Bladder microvascular endothelial cell (primary cell): ENCODE measurements at places on chromosomes 7 and 10. TPM values are rescaled to one million over a fixed set of nuclear protein-coding genes. Genes with fewer than 3 reads are reported as not detected.

The DRGX gene
- not detected in 2 replicates for total RNA-seq

The POMZP3 gene
- 1.1 and 6.0 TPM in 2 replicates for total RNA-seq

The GLI3 gene
- 1.9 and 2.6 TPM in 2 replicates for total RNA-seq

The MPP7 gene
- total RNA-seq, result 0.32 and 10.6 TPM in 2 replicates

The ASZ1 gene
- not detected in 2 replicates for total RNA-seq

The HYAL4 gene
- 1.2 TPM in 1 of 2 replicates, not detected in the other for total RNA-seq

The DIP2C gene
- 2.9 and 10.7 TPM in 2 replicates for total RNA-seq

The OR2A12 gene
- total RNA-seq, result not detected in 2 replicates

The BMPER gene
- total RNA-seq, result 0.16 and 5.4 TPM in 2 replicates

The ZNF655 gene
- 8.9 and 9.5 TPM in 2 replicates for total RNA-seq

The CTNNA3 gene
- total RNA-seq, result 0.16 TPM in 1 of 2 replicates, not detected in the other

The ACSM6 gene
- not detected in 2 replicates for total RNA-seq

The CACNA2D1 gene
- 12.8 and 24.1 TPM in 2 replicates for total RNA-seq

The SNCG gene
- 111 and 131 TPM in 2 replicates for total RNA-seq

The EPHB4 gene
- 224 and 582 TPM in 2 replicates for total RNA-seq

The RHOBTB1 gene
- 29.6 and 62.1 TPM in 2 replicates for total RNA-seq

The AKR1D1 gene
- total RNA-seq, result not detected in 2 replicates

The IMPDH1 gene
- total RNA-seq, result 51.5 and 86.4 TPM in 2 replicates

The TRRAP gene
- total RNA-seq, result 12.0 and 39.1 TPM in 2 replicates

The EPO gene
- total RNA-seq, result not detected in 2 replicates

The COBL gene
- total RNA-seq, result 0.06 and 0.32 TPM in 2 replicates
